ENCODE measurements at places on chromosomes 3 and 15.

DNA sequence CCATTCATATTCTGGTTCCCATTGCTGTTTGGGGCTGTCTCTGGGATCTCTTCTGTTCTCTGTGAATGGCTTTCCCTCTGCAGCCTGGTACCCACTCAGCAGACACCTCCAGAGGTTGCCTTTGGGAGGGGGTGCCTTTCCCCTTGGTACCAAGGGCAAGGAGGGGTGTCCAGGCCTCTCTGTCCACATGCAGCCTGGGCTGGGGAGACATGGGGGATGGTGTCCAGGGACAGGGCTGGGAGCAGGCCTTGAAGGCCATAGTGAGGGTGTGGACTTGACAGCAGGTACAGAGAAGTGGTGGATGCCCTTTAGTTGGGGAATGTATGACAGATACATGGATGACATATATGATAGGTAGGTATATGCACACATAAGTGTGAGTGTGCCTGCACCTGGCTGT lies 83.7 kb downstream of the PLXNA1 start:
- DNase-seq: no peak

DNA sequence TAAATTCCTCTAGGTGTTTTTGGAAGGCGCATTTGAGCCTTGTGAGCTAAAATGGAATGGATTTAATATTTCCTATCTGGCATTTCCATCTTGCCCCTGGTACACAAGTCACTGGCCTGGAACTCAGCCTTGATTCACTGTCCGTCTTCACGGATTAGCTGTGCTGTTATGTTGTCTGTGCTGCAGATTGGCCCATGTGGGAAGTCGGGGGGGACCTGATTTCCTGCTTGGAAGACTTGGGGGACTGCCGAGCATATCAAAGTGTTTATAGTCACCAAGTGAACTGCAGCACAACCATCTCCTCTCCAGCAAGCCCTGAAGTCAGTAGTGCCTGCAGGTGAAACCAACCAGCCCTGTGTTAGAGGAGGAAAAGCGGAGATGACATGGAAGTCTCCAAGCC lies 12.2 kb downstream of the GHRL start:
- no peak for DNase-seq

- DNase-seq: no peak
These were observed 9.1 kb downstream of the ZBTB11 start for GRCh38 chr3:101667844-101668243.

DNA sequence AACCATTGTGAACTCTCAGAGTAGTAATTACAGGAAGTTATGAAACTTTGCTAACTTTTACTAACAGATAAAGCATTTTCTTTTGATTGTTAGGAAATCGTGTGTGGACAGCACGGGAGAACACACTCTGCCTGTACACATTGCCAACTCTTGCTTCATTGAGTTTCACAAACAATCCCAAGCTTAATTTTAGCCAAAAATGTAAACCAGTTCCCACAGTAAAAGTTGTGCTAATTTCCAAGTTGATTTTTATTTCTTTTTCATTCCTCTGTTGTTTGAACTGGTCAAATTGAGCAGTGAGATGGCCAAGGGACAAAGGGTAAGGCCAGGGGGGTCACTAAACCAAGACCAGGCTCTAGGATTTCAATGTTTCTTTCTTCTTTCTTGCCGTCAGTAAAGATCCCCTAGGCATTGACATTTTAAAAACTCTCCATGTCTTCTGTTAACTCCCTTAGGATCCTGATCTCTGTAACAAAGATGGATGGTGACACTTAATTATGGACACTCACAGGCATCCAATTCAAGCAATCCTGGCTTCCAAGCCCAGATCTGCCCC lies 414.9 kb downstream of the RBMS3 start:
- peak; percentile 82 for DNase-seq

- DNase-seq: no peak
These were observed 100.9 kb downstream of the CLSTN2 start for GRCh38 chr3:140035871-140036270.

DNA sequence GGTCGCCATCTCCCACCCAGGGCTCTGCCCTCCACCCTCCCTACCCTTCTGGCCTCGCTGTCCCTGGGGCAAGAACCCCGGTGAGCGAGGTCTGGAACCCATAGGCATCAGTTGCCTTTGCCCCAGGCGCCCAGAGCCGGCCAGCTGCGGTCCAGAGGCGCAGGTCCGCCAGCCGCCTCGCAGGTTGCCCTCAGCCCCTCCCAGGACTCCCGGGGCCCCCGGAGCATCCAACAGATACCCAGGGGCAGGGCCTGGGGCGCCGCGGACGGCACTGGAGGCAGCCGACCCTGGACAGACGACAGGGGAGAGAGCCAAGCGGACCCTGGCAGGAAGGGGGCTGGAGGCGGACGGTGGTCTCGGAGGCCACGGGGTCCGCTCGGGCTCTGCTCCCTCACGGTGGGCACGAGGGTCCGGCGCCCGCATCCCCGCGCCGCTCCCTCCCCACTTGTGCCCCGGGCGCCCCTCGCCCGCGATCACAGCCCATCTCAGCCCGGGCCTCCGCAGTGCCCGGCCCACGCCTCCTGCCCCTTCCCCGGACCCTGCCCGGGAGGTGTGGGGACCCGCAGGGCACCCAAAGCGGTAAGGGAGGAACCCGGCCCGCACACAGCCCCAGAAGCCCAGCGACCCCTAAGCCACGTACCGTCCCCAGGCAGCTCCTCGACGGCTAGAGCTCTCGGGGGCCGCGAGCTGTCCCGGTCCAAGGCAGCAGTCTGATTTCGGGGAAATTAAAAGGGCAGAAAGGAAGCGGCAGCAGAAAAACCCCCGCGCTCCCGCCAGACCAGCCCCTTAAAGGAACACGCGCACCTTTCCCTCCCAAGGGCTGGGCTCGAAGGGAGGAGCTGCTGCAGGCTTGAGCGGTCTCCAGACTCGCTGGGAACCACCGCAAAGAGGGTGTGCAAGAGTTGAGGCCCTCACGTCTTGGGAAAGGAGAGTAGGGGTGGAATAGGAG lies at the start of gene HAPLN3:
Gene HAPLN3 (minus strand): TSS at position 726 of the 949 bp plus-strand sequence. CDS start 8,246 bp downstream, outside the sequence.
- DNase-seq: peak; percentile 40

GRCh38 chr3:15974647-15975046 lies 176.9 kb upstream of the ANKRD28 start:
- no peak for DNase-seq

DNA sequence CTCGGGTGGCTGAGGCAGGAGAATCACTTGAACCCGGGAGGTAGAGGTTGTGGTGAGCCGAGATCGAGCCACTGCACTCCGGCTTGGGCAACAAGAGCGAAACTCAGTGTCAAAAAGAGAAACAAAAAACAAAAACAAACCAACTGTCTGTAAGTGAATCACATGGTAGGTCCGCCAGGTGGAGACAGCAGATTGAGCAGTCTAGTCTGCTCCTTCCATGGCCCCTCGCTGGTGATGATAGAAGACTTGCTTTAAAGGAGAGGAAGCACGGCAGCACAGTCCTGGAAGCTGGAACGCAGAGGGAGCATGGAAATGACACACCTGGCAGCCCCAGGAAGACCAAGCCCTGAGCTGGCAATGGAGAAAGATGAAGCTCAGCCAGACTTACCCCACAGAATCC lies 31.4 kb upstream of the MGLL start:
- no peak for DNase-seq

- DNase-seq: no peak
These were observed 162.4 kb downstream of the ADAMTSL3 start for GRCh38 chr15:83816124-83816883.

DNA sequence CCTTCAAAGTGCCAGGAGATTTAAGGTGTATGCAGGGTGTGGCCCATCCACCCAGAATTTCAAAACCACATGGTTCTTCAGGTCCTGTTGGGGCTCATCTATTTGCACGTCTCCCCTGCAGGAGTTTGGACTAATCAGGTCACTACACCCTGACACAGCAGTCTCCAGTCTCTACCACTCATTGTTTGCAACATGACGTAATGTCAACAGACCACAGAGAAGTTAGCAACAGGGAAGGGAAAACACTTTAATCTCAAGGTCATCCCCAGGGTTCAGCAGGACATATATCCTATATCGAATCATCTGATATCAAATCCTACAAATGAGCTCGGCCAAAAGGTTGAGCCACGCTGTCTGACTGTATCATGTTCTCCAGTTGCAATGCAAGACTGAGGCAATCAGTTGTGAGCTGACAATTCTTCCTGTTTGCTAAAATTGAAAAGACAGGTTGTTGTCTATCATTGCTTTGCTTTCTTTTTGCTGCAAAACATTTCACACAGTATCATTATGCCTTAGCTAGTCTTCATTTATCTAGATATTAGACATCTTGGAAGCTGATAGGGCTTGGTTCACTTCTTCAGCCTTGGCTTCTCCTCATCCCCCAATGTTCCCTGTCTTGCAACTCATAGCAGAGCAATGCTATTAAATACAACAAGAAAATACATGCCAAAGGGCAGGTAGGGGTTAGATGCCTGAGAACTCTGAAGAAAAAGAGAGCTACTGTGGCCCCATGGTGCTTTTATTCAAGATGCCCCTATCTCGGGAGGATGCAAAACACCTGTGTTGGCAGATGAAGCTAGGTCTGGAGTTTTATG lies 13.4 kb upstream of the LEKR1 start:
- DNase-seq: no peak

DNA sequence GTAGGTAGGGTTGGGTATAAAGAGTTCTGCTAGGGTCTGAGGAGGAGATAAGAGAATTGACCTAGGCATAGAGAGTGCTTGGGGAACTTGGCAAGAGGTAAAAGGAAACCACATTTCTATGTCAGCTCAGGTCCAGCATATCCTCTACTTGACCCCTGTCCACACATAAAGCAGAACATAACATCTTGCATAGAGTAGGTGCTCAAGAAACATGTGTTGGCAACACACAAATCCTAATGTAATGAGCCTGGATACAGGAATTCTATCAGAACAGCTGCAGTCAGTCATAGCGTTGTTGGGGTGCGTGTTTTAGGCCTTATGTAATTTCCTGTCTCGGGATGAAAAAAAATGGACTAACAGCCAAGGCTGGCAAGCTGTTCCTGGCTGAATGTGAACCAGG lies 35.0 kb upstream of the PLCL2 start:
- peak; percentile 74 for DNase-seq

GRCh38 chr3:71069797-71070196 lies 513.7 kb downstream of the FOXP1 start:
- DNase-seq: no peak

DNA sequence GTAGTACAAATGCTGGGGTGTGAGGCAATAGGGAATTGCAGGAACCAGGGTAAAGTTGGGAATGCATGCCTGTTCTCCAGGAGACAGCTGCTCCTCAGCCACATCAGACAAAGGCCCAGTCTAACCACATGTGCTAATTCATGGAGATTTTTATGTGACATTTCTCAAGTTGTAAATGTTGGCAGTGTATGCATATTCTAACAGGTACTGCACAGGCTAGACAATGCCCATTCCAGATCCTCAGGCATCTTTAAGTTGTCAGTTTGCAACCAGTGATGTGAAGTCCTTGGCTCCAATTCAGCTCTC lies 84.9 kb downstream of the EEFSEC start:
- peak; percentile 34 for DNase-seq

GRCh38 chr15:74419432-74419831 lies 14.3 kb downstream of the SEMA7A start:
- DNase-seq: no peak

DNA sequence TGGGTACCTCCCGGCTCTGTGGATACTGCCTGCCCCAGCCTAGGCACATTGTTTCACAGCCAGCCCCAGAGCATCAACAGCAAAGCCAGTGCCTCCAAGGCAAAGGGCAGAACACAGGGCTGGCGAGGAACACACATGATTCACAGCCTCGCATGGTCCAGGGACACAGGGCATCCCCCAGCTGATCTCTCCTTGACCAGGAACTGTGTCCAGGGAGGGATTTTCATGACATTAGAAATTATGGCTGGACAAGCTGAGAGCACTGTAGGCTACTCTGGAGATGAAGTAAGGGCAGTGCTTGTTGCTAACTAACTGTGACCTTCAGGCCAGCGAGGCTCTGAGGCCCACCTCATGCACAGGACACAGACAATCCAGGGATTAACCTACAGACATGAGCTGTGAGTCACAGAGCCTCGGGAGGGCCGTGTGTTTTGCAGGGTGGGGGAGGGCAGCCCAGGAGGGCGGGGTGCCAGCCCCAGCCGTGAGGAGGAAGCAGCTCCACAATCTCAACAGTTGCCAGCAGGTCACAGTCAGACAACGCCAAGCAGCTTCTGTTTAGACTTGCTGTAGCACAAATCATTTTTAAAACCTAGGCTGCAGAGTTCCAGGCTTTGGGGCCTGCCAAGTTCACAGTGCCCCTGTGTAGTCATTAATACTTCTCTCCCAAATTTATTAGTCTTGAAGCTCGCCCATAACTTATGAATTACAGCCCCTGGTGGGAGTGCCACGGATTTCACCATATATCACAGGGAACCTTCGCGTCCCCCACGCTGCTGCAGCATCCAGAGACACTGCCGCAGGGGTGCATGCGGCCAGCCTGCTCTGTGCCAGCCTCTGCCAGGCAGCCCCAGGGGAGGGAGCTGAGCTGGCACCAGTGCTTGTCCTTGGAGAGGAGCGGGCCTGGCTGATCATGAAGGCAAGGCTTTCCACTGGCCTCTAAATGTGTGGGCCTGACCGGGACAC lies 114.7 kb downstream of the ETFA start:
- DNase-seq: peak; percentile 85

DNA sequence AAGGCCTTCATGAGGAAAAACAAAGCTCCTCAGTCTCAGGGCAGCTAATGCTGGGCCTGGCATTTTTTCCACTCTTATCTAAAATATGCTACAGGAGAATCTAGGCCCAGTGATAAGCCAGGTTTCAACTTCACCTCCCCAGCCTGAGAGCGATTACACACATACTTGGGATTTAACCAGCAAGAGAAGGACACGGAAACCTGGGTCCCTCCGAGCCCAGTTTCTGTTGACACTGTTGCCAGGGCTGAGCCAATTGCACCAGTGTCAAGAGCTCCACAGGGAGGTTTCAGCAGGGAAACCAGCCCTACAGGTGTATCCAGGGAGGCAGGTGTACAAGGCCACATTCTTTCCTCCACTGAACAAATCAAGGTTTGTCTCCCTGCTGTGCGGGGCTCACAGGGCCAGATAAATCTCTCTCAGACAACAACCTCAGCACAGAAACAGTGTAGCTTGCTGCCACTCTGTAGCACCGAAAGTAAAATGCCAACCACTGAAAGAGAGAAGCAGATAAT lies 85.4 kb downstream of the MAGI1 start:
- DNase-seq: no peak

DNA sequence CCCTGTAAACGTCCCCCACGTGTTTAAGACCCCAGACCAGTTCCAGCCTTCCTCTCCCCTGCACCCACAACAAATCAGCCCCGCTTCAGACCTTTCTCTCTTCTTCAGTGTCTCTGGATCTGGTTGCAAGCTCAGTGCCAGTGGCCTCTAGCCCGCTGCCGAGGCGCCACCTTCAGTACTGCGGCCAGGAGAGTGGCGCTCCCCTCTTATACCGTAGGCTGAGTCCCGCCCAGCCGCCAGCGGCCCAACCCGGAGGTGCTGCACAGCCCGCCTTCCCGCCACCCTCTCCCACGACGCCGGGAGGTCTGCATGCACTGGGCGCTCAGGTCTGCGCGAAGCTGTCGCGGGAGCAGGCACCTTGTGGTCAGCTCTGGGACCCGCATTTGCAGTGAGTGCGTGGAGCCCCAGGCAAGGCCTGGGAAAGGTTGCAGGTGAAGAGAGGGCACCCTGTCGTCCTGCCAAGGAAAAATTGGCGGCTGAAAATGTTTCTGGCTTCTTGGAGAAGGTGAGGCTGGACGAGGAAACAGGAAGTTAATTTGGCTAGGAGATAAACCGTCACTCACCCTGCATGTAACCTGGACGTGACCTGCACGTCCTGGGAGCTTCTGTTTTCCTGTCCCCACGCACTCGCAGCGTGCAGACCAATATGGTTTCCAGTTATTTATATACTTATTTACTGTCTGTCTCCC lies at the start of gene C2CD4B:
Gene C2CD4B (minus strand): TSS at position 182 of the 689 bp plus-strand sequence. CDS start 301 bp downstream, outside the sequence.
- DNase-seq: no peak

- DNase-seq: no peak
These were observed 3.4 kb downstream of the PPM1M start for GRCh38 chr3:52248816-52249547.

Data from fibroblast of skin of abdomen (primary cell).